ENCODE measurements at places on chromosomes 4 and X. TPM values are rescaled to one million over a fixed set of nuclear protein-coding genes. Genes with fewer than 3 reads are reported as not detected.

NPNT gene
- 68.6 TPM for total RNA-seq

DNA sequence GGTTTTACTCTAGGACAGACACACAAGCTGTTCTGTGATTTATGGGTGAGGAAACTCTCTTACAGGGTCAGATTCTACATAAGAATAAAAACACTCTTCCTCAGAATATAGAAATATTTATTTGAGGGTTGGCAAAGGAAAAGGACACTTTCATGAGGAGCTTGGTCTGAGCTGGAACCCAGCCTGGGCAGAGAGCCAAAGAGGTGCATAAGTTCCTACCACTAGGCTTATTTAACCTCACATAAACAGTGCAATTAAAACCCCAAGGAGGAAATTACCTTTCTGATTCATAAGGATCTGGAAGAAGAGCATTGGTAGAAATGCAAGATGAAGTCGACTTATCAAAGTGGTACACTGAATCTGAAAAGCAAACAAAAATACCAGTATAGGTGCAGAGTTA lies 32.9 kb downstream of the SETD7 start:
- no peak for DNase-seq
- no peak overlapping the region for H3K4me3 ChIP-seq
- H3K4me1 ChIP-seq, result peaks cover 14% of the 10 kb centered on the region
- peaks cover 42% of the 10 kb centered on the region for H3K36me3 ChIP-seq

GRCh38 chr4:2457481-2458295 lies 11.2 kb upstream of the RNF4 start:
- DNase-seq, result no peak
- no peaks in the 10 kb centered on the region for H3K36me3 ChIP-seq
- H3K27me3 ChIP-seq, result peaks cover 3% of the 10 kb centered on the region
- H3K27ac ChIP-seq, result no peak overlapping the region
- peaks cover 4% of the 10 kb centered on the region for H3K4me1 ChIP-seq
- no peak overlapping the region for H3K4me3 ChIP-seq

FAM156A gene
- total RNA-seq, result 30.1 TPM

DNA sequence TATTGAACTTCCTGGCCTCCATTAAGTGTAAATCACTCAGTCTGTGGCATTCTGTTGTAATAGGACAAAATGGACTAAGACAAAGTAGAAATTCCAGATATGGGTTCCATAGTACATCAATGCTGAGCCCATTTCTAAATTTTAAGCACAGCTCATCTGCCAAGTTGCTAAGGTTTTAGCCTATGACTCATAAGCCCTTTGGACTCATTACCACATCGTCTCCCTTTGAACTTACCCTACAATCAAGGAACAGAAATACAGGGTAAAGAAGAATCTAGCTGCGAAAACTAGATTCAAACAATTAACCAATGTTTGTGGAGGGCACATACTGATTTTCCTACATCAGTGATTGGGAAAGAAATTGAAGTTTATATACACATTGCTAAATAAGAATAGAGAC lies 31.8 kb downstream of the NAA11 start:
- no peaks in the 10 kb centered on the region for H3K36me3 ChIP-seq
- no peaks in the 10 kb centered on the region for H3K4me1 ChIP-seq
- DNase-seq, result no peak
- peaks cover 8% of the 10 kb centered on the region for H3K27me3 ChIP-seq

All from mesothelial cell of epicardium (in vitro differentiated cells).